Activated CD8-positive, alpha-beta memory T cell treated with anti-CD3 and anti-CD28 coated beads for 1 hour (primary cell): ENCODE measurements at places on chromosomes 1 and 21.

- no peak for DNase-seq
Measured at GRCh38 chr1:167515461-167515860, 2.9 kb downstream of the CD247 start.

- no peak for DNase-seq
Measured at GRCh38 chr21:44730951-44731579, 19.7 kb upstream of the TSPEAR start.

GRCh38 chr1:192627901-192628300 is 8.0 kb upstream of the RGS13 start:
- DNase-seq = no peak

DNA sequence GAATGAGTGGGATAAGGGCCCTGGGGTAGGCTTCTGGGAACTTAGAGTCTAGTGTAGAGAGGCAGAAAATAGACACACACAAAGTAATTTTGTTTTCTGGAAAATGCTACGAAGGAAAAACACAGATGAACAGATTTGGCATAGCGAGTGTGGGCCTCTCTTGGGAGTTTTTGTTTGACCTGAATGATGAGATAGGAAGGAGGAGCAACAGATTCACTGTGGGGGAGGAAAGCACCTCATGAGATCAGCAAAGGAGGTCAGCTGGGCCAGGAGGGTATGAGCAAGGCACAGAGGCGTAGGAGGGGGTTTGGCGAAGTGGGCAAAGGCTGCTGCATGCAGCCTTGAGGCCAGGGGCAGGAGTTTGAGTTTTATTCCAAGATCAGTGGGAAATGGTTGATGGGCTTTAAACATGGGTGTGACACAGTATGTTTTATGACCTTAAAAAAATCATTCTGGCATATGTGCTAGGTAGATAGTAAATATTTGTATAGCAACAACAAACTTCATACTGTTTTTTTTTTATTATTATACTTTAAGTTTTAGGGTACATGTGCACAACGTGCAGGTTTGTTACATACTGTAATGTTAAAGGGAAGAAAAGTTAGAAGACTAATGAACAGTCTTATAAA is 57.9 kb downstream of the FGGY start:
- no peak for DNase-seq

DNA sequence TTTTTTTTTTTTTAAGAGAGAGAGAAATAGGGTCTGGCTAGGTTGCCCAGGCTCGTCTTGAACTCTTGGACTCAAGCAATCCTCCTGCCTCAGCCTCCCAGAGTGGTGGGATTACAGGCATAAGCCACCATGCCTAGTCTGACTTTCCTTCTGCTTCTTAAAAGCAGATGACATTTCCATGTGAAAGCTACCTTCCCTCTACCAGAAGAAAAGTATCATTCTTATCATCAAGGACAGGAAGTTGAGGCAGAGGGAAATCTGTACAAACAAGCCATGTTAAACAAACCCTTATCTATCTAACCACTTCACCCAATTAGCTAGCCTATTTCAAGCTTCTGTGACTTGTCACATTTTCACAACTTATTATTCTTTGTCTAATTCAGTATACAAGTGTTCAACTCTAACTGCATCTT is 54.8 kb downstream of the SAMSN1 start:
- DNase-seq = no peak

- DNase-seq = no peak
Measured at GRCh38 chr1:205924460-205924790, 18.8 kb downstream of the SLC26A9 start.

DNA sequence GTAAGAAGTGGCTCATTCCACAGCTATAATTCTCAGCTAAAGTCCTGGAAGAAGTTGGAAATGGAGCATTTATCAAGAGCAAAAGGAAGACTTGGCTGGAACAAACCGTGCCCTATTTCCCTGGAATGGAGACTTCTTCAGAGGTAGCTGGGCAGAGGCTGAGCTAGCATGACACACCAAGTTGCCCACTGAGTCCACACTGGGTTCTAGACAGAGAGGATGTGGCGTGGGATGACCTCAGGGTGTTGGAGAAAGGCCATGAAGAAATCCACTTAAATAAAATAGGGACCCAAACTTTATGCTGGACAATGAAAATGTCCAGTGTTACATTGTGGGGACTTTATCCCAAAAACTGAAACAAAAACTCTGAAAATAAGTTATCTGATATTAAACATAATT is 116.2 kb downstream of the KCNJ6 start:
- no peak for DNase-seq

GRCh38 chr1:32848354-32849063 is 22.2 kb downstream of the FNDC5 start:
- no peak for DNase-seq

DNA sequence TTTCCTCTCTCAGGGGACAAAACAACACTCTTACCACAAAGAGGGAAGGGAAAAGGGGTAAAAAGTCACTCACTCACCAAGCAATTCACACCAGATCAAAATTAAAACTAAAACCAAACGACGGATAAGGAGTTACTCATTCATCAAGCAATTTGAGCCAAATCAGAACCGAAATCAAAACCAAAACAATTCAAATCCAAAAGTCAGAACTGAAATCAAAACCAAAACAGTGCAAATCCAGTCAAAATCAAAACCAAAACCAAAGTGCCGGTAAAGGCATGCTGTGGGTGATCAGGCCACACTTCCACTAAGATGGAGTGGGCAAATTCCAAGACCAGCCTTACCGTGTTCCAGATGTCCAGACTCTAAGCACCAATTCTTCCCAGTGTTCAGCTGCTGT is 717.9 kb downstream of the AMY1C start:
- DNase-seq = no peak

DNA sequence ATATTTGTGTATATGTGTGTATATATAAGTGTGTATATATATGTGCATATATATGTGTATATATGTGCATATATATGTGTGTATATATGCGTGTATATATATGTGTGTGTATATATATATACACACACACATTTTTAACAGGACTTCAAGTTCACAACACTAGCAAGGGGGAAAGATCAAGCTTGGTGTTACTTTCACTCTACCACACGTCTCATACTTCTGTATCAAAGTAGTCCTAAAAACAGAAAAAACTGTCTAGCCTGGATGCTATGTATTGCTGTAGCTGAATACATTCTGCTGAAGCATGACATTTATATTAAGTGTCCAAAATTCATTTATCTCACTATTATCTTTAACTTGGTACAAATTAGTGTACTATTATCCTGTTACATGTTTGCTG is 17.9 kb upstream of the ATP6V1G3 start:
- no peak for DNase-seq

DNA sequence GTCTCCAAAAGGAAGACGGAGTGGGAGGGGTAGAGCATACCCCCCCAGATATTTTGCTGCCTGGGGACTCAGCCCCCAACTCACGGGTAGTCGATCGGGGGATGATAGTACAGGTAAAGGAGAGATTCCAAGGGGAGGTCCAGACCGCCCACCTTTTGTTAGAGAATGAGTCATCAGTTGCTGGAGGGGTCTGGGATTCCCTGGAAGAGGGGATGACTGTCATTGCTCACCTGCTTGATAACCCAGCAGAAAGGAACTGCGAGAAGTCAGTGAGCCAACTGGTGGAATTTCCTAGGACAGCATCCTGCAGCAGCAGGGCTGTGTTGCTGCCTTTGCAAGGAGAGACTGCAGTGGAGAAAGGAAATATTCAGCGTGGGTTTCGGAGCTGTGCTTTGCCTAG is 64.4 kb downstream of the MACF1 start:
- DNase-seq = no peak

DNA sequence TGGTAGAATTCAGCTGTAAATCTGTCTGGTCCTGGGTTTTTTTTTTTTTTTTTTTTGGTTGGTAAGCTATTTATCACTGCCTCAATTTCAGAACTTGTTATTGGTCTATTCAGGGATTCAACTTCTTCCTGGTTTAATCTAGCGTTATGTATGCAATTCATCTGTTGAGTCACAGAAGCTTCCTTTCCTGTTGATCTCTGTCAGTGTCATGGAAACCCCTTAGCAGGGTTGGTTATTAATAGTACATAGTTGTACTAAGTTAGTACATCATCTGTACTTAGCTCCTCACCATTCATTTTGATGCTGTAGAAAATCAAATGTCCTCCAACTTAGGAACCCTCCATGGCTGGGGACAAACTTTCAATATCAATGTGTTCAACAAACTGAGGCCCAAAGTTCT is 51.0 kb upstream of the BARHL2 start:
- DNase-seq = no peak

GRCh38 chr1:90996742-90997413 is 25.0 kb downstream of the ZNF644 start:
- DNase-seq = no peak

DNA sequence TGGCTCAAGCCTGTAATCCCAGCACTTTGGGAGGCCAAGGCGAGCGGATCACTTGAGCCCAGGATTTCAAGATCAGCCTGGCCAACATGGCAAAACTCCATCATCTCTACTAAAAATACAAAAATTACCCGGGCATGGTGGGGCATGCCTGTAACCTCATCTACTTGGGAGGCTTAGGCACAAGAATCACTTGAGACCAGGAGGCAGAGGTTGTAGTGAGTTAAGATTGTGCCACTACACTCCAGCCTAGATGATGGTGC is 12.0 kb downstream of the PALMD start:
- no peak for DNase-seq

- DNase-seq = no peak
Measured at GRCh38 chr1:222540598-222540995, 7.3 kb downstream of the HHIPL2 start.

- no peak for DNase-seq
Measured at GRCh38 chr1:4743978-4744750, 89.8 kb downstream of the AJAP1 start.

DNA sequence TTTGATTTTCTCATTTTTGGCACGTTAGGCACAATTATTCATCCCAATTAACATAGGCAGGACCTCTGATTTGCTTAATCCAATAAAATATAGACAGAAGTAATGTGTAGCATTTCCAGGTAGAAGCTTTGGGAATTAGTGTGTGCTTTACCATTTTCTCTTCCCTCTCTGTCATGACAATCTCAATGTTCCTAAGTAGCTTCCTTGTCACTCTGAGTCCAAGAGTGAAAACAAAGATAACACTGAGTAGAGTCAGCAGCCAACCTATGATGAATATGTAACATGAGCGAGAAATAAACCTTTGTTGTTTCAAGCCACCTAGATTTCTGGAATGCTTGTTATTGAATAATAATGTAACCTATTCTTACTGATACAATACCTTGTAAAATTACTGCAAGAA is 283.8 kb downstream of the OMA1 start:
- DNase-seq = no peak

- DNase-seq = no peak
Measured at GRCh38 chr1:205939690-205940330, 3.4 kb downstream of the SLC26A9 start.

GRCh38 chr1:41662765-41663437 is 178.4 kb upstream of the EDN2 start:
- no peak for DNase-seq

DNA sequence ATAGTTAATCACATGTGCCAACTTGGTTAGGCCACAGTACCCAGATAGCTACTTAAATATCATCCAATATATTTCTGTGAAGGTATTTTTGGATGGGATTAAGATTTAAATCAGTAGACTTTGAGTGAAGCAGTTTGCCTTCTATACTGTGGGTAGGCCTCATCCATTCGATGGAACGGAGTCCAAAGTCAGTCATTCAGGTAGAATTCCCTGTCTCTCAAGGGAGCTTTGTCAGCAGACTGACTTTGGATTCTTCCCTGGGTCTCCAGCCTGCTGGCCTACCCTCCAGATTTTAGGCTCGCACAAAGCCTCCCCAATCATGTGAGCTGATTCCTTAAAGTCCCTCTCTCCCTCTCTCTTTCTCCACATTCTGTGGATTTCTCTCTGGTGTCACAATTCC is 145.1 kb upstream of the MAGI3 start:
- DNase-seq = no peak

DNA sequence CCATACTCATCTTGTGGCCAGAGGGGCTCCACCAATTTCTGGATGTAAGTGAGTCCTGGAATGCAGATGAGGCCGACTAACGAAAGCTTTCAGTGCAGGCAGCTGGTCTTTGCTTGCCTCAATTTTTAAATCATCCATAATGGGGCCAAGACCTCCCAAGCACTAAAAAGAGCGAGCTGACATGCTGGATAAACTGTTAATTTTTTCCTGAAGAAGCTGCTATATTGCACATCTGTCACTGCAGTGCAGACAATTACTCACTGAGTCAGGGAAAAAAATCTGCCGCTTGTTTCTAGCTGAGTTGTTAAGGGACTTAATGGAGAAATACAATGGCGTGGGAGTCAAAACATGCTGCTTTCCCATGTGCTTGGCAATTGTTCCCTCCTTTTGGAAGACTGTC is 205.5 kb downstream of the GPATCH2 start:
- DNase-seq = no peak

DNA sequence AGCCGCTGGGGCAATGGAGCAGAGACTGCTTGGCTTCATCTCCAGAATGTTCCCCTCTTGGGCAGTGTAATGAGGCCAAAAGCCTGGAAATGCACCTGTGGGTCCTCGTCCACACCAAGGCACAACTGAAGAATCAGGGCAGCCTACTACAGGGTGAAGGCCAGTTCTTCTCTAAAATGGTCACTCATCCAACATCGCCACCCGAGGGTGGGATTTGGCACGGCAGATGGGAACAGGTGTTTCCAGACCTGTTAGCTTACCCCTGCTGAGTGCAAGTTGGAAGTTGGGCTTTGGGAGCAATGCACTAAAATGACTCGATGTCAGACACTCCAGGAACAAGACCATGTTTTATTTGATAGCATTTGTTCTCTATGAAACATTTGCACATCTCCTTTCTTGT is 543.7 kb downstream of the NPHP4 start:
- no peak for DNase-seq

DNA sequence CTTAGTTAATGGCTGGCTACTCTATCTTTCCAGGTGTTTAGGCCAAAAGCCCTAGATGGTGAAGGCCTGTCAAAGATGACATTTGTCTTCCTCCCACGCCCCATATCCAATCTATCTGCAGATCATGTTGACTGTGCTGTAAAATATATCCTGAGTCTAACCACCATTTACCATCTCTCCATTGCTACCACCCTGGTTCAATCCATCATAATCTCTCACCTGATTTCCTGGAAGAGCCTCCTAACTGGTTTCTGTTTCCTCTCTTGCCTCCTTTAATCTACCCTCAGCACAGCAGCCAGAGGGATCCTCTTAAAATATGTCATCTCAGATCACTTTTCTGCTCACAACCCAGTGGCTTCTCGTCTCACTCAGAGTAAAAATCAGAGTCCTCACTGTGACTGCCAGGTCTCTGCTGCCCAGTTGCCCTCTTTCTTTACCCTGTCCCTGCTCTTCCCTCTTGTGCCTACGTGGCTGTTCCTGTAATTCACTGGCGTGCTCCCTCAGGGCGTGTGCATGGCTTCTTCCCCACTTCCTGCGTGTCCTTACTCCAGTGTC is 17.8 kb downstream of the TMEM50A start:
- no peak for DNase-seq

GRCh38 chr1:154735061-154735803 is 127.2 kb upstream of the ADAR start:
- no peak for DNase-seq

GRCh38 chr1:205805082-205805711 is 7.8 kb downstream of the SLC41A1 start:
- DNase-seq = no peak

- DNase-seq = no peak
Measured at GRCh38 chr1:81351864-81352263, 448.9 kb upstream of the ADGRL2 start.

GRCh38 chr1:55375617-55376258 is 160.6 kb upstream of the USP24 start:
- DNase-seq = no peak
